ENCODE measurements at places on chromosomes 16 and 17.
A peak's percentile ranks its signal among the peaks of the same experiment; 100 is the strongest.

- DNase-seq = peak; percentile 47
Measured at GRCh38 chr16:17173281-17173680, 297.5 kb downstream of the XYLT1 start.

- peak; percentile 88 for DNase-seq
Measured at GRCh38 chr17:64420143-64420670, 28.7 kb upstream of the MILR1 start.

DNA sequence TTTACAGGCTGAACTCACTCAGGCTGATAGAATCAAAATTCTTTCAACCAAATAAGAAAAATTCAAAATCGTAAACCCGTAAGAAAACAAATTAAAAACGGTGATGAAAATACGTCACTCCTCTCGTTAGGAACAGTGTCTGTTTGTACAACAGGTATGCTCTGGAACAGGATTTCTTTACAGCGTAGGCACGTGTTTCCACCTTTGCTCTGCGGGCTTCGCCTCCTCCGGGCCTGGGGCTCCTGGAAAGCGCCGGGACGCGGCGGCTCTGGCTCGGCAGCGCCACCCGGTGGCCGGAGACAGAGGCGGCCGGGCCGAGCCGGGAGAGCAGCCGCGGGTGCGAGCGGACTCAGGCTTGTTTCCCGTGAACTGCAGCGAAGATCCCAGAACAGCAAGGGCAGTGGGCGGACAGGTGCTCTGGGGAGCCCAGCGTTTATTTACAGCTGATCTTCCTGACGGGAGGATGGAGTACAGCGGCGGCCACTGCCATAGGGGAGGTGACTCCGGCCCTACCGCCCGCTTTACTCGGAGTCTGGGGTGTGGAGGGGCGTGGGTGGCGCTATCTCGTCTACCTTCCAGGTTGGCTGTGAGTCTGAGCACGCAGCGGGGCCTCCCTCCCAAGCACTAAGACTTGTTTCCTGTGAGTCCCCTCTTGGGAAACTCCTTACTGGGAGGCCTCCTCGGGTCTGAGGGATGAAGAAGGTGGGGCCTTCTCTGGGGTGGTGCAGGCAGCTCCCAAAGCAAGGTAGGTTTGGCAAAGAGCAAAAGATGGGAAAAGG, 40.5 kb upstream of the ATP2A3 start:
- DNase-seq = peak; percentile 35

- DNase-seq = peak; percentile 83
Measured at GRCh38 chr17:55527540-55528118, 16.4 kb upstream of the SMIM36 start.

DNA sequence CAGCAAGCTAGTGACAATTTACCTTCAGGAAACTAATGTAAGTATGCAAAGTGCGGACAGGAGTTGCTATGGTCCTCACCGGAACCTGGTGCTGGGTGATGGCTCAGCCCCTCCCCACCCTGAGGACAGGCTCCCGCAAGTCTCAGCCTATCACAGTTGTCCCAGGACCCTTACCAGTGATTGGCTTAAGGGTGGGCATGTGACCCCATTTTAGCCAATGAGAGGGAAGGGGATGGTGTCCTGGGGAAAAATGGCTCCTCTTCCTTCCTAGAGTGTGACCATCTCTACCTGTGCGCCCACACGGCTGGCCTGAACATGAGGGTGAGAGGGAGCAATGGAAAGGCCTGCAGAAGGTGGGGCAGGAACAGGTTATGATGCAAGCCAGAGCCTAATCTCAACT, 80.4 kb downstream of the C16orf78 start:
- no peak for DNase-seq

DNA sequence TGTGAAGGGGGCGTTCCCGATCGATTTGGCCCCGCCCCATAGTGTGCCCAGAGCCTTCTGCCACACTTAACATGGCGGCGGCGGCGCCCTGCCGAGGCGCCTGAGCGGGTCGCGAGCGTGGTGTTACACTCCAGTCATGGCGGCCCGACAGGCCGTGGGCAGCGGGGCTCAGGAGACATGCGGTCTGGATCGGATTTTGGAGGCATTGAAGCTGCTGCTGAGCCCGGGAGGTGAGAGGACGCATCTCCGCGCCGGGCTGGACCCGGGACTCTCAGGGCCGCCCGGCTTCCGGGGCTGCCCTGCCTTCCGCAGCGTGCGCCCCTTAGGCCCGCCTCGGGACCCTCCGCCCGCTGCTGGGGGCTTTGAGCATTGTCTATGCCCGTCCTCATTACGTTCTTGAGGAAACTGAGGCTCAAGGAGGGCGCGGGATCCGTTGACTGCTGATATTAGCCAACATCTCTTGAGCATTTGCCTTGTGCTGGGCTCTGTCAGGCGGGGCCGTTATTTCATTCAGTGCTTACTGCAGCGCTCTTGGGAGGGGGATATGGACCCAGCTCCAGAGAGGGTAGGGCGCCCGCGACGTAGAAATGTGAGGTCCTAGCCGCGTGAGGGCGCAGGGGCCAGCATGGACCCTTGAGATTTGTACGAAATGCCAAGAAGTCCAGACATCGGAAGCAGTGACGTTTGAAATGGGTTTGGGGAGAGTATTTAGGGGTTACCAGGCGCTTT, at the start of gene TANGO6:
Gene TANGO6 (plus strand): TSS at position 50 of the 729 bp plus-strand sequence. CDS start 87 bp downstream, at position 137.
- DNase-seq = peak; percentile 82

- no peak for DNase-seq
Measured at GRCh38 chr17:80586846-80587228, 42.2 kb downstream of the RPTOR start.

- peak; percentile 35 for DNase-seq
Measured at GRCh38 chr17:1906662-1907101, 76.9 kb downstream of the RPA1 start.

GRCh38 chr17:32731556-32732295, 145.2 kb downstream of the MYO1D start:
- DNase-seq = no peak

DNA sequence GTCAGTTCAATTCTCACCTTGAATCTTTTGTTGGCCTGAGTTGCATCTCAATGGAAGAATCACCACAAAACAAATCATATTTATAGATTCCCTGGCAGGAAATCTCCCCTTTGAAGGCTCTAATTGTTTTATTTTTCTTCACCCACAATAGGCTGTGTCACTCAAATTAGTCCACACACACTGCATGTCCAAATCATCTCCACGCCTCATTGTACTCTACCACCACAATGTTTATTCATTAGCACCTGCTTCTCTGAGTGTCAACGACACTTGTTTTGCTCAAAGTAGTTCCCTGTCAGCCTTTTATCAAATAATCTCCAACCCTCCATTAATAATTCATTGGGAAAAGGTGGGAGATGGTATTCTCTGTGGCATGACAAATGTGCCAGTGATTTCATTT, 164.3 kb downstream of the ABCC12 start:
- no peak for DNase-seq

- DNase-seq = no peak
Measured at GRCh38 chr16:5756969-5757368, 659.4 kb upstream of the EEF2KMT start.

- peak; percentile 72 for DNase-seq
Measured at GRCh38 chr16:10979717-10980601, 35.6 kb downstream of the CLEC16A start.

DNA sequence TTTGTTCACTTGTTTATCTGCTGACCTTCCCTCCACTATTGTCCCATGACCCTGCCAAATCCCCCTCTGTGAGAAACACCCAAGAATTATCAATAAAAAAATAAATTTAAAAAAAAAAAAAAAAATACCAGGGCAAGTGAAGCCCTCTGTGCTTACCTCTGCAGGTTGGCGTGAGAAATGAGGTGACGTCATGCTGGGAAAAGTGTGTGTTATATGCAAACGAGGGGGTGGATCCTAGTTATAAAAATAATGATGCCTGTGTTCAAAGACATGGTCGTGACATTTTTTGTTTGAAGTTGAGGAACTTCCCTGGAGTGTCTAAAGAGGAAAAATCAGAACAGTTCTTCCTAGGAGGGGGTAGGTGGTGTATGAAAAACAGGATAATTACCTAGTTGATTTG, 20.2 kb downstream of the TMC7 start:
- DNase-seq = no peak

- DNase-seq = no peak
Measured at GRCh38 chr16:48833461-48833860, 223.5 kb upstream of the N4BP1 start.

- no peak for DNase-seq
Measured at GRCh38 chr16:19338335-19338734, 52.8 kb downstream of the CLEC19A start.

- no peak for DNase-seq
Measured at GRCh38 chr17:16920628-16921020, 51.3 kb downstream of the TNFRSF13B start.
